ENCODE measurements at places on chromosomes 2 and 18.

GRCh38 chr2:36697424-36698066 is 1.0 kb downstream of the VIT start:
- DNase-seq = no peak

GRCh38 chr2:66024391-66024790 is 410.5 kb upstream of the MEIS1 start:
- DNase-seq = no peak

DNA sequence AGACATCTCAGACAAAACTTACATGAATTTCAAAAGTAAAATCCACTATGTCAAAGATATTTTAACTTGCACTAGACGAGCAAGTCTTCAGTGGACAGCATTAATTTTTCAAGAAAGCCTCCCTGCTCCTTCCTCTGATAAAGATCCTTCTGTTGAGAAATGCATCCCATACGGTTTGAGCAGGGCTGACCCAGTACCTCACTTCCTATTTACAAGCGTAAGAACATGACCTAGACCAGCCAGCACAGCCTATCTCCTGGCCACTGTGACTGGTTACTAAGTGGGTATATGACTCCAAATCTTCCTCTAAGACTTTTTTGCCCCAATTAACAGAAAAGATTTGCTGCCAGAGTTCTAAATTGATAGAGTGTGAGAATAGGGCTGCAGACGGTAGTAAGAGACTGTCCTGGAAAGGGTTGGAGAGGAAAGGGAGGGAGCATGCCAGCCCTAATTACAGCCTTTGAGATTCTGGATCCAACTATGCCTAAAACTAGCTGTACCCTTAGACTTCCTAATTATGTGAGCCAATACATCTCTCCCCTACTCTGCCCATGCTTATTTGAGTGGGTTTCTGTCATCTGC is 108.4 kb downstream of the PRELID3A start:
- no peak for DNase-seq

DNA sequence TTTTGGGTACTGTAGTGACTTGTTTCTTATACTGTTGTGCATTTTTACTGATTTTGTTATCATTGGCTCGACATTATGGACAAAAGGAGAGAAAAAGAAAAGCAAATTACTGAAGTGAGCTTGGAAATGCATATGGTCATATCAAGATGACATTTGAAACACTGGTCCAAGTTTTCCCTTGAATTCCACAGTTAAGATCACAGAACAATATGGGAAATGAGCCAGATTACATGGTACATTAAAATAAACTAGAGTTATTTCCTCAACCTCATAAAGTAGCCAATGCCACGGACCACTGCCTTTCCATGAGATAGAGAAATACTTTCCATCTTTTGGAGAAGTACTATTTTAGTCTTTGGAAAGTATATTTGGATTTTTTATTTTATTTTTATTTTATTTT is 62.0 kb upstream of the SGPP2 start:
- no peak for DNase-seq

- DNase-seq = no peak
Measured at GRCh38 chr2:137800386-137800785, 163.9 kb upstream of the HNMT start.

- DNase-seq = no peak
Measured at GRCh38 chr2:207353836-207354235, 175.9 kb upstream of the CREB1 start.

Data from adrenal gland (tissue), 19 donors.